ENCODE measurements at places on chromosomes 16 and 17.

DNA sequence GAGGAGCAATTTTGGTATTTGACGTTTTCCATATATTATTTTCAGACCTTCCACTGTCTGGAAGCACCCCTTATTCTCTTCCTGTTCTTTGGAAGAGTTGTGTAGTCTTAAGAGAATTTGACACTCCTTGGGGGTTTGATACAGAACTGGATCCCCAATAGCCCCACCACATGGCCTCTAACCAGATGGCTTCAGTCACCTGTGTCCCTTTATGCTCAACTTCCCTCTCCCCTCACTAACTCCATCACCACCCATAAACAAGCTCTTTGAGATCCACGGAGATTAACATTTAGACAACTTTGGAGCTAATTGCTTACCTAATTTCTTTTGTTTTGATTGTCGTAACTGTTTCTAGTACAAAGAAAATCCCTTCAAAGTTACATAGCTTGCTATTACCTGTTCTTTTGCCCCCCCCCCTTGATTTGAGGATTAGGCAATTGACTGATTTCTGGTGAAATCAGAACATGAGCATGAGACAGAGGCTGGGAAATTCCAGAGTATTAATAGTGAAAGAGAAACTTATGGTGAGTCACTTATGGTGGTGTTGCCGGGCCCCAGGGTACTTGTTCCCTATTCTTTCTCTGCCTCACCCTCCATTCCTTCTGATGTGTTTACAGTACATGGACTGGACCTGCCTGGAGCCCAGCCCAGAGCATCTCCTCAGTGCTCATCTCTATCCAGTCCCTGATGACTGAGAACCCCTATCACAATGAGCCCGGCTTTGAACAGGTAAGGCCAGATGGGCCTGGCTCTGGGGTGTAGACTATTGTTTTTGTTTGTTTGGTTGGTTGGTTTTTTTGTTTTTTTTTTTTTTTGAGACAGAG, 7.5 kb downstream of the UBE2Z start:
- peak; percentile 2 for DNase-seq
- H3K27ac ChIP-seq = peak overlapping the region; percentile 80
- H3K4me1 ChIP-seq = peaks cover 36% of the 10 kb centered on the region
- H3K36me3 ChIP-seq = peaks cover 87% of the 10 kb centered on the region
- H3K4me3 ChIP-seq = peak overlapping the region; percentile 62
- no peaks in the 10 kb centered on the region for H3K27me3 ChIP-seq

- H3K4me1 ChIP-seq = peaks cover 41% of the 10 kb centered on the region
- H3K27me3 ChIP-seq = no peaks in the 10 kb centered on the region
- DNase-seq = no peak
These were observed 3.7 kb downstream of the BCL6B start for GRCh38 chr17:7026471-7027115.

DNA sequence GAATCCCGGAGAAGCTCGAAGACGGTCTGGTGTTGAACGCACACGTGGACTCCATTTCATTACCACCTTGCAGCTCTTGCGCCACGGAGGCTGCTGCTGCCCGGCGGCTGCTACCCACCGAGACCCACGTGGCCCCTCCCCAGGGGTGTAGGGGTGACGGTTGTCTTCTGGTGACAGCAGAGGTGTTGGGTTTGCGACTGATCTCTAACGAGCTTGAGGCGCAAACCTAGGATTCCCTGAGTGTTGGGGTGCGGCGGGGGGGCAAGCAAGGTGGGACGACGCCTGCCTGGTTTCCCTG, 1.7 kb upstream of the CBX4 start:
- H3K27me3 ChIP-seq = peaks cover 40% of the 10 kb centered on the region
- H3K36me3 ChIP-seq = peaks cover 42% of the 10 kb centered on the region
- H3K27ac ChIP-seq = peak overlapping the region; percentile 53
- H3K4me1 ChIP-seq = peaks cover 28% of the 10 kb centered on the region
- peak overlapping the region; percentile 93 for H3K4me3 ChIP-seq

GRCh38 chr16:12211870-12212690, 235.5 kb downstream of the SNX29 start:
- H3K27ac ChIP-seq = no peak overlapping the region
- no peak overlapping the region for H3K4me3 ChIP-seq
- peaks cover 5% of the 10 kb centered on the region for H3K4me1 ChIP-seq
- DNase-seq = no peak

DNA sequence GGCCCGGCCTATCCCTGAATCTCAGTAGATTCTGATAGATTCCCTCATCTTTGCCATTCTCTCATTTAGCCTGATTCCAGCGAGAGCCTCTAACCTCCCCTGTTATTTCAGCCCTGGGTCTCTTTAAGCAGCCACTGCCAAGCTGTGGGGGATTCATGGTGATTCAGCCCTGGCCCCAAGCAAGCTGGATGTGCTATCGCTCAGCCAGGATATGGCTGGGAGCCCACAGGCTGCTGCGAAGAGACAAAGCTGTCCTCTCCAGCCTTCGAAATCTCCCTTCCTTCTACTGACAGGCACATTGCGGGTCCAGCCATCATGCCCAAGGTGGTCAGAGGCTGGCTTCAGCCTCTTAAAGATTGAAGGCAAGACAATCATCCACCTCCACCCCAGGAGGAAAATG, 394.1 kb downstream of the SOX9 start:
- H3K4me1 ChIP-seq = no peaks in the 10 kb centered on the region
- peaks cover 44% of the 10 kb centered on the region for H3K27me3 ChIP-seq
- H3K36me3 ChIP-seq = no peaks in the 10 kb centered on the region
- H3K4me3 ChIP-seq = no peak overlapping the region

- H3K4me1 ChIP-seq = peaks cover under 1% of the 10 kb centered on the region
- H3K36me3 ChIP-seq = no peaks in the 10 kb centered on the region
- no peak overlapping the region for H3K27ac ChIP-seq
- H3K4me3 ChIP-seq = no peak overlapping the region
These were observed 71.8 kb upstream of the DOC2B start for GRCh38 chr17:253091-253846.

GRCh38 chr17:81285179-81285878, 9.8 kb downstream of the SLC38A10 start:
- no peaks in the 10 kb centered on the region for H3K27me3 ChIP-seq
- peak; percentile 41 for DNase-seq
- H3K36me3 ChIP-seq = peaks cover 45% of the 10 kb centered on the region
- H3K4me3 ChIP-seq = peak overlapping the region; percentile 92

DNA sequence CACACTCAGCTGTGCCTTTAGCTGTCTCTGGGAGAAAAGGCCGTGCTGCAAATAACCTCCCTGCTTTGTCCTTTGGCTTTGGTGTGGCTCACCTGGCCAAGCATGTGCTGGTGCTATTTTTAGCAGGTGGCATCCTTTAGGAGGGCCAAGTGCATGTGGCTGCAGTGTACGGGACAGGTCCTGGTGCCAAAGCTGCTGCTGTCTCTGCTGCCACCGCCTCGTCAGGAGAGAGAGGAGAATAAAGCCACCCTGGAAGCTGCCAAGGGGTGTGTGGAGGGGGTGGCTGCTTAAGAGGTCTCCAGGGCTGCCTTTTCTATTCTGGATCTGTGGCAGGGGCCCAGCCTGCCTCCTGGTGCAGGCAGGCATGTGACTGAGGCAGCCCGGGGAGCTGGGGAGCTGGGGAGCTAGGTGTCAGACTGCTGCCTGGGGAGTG, 6.2 kb downstream of the AKAP1 start:
- H3K4me1 ChIP-seq = peaks cover 28% of the 10 kb centered on the region
- H3K27ac ChIP-seq = peak overlapping the region; percentile 7
- no peak for DNase-seq
- H3K36me3 ChIP-seq = no peaks in the 10 kb centered on the region
- no peak overlapping the region for H3K4me3 ChIP-seq

- H3K4me3 ChIP-seq = peak overlapping the region; percentile 35
- no peak for DNase-seq
- H3K27ac ChIP-seq = peak overlapping the region; percentile 18
- no peaks in the 10 kb centered on the region for H3K27me3 ChIP-seq
These were observed 65.6 kb downstream of the PRKCB start for GRCh38 chr16:23901178-23902033.

DNA sequence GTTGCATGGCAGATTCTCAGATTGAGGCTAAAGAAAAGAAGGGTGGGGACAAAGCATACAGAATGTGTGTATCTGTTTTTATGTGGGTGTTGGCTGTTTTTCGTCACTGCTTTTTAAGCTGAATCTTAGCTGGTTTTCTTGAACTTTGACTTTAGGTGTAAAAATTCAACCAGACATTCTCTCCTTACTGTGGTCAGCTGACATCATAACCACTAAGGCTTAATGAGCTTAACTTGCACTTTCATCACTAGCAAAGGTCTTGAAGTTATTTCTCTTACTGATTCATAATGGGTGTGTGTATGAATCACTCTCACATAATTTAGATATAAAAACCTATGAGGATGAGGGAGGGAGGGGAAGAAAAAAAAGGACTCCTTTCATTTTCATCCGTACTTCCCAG, 4.0 kb upstream of the CDC6 start:
- H3K27me3 ChIP-seq = no peaks in the 10 kb centered on the region
- no peak for DNase-seq
- H3K4me3 ChIP-seq = no peak overlapping the region
- H3K4me1 ChIP-seq = peaks cover 24% of the 10 kb centered on the region
- peaks cover 34% of the 10 kb centered on the region for H3K36me3 ChIP-seq

GRCh38 chr16:10926094-10926493, 16.2 kb downstream of the DEXI start:
- no peak for DNase-seq
- H3K27me3 ChIP-seq = no peaks in the 10 kb centered on the region
- no peak overlapping the region for H3K27ac ChIP-seq
- no peak overlapping the region for H3K4me3 ChIP-seq
- H3K4me1 ChIP-seq = peaks cover 13% of the 10 kb centered on the region

DNA sequence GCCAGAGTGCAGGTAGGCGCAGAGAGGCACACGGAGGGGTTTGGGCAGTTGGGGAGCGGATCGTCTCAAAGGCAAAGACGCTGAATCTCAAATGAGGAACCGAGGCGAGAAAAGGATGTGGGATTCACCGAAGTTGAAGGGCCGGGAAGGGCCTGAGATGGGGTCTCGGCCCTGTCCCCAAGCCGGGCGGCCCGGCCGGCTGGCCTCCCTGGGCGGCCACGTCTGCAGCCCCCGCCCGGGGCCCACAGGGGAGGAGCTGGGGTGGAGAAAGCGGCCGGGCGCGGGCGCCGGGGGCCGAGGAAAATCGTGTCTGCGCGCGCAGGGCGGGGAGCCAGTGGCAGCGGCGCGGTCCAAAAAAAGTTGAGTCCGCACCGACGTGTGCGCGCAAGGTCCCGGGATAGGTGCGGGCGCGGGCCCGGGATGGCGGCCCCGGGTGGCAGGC, 458 bp downstream of the SLC12A4 start:
- peak overlapping the region; percentile 92 for H3K4me3 ChIP-seq
- H3K27me3 ChIP-seq = no peaks in the 10 kb centered on the region
- H3K27ac ChIP-seq = peak overlapping the region; percentile 87
- no peaks in the 10 kb centered on the region for H3K36me3 ChIP-seq
- DNase-seq = no peak
- peaks cover 23% of the 10 kb centered on the region for H3K4me1 ChIP-seq

DNA sequence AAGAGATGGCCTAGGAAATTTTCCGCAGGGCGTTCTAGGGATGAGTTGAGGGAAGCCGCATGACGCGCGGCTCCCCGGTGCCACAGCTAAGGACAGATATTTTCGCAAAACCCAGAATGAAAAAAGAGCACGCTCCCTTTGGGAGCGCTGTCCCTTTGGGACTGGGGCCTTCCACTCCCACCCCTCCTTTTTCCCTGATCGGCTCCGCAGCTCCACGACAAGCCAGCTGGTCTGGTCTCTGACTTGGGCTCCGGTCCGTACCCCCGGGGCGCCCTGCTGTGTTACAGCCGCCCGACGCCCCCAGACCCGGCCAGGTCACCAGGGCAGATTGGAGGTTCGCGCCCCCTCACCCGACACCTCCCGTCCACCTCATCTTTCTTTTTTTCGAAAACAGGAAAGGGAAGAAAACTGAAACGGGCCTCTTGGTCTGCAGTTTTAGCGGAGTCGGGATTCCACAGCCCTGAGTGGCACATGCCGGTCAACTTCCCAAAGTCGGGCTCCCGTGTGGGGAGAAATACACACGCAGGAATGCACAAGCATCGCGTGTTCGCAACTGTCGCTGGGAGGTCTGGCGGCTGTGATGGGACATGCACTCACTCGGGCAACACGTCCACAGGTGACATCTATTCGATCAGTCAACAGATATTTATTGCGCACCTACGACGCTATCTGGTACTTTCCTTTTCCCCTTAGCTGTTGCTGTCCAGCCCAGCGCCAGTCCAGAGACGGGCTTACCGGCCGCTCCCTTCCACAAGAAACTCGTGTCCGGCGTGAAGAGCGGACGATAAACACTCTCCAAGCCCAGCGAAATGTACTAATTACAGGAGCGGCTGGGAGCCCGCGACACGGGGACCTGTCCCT, 3.9 kb upstream of the SOX9 start:
- peaks cover 2% of the 10 kb centered on the region for H3K36me3 ChIP-seq
- DNase-seq = no peak
- H3K4me1 ChIP-seq = no peaks in the 10 kb centered on the region
- H3K27me3 ChIP-seq = peaks cover 55% of the 10 kb centered on the region

DNA sequence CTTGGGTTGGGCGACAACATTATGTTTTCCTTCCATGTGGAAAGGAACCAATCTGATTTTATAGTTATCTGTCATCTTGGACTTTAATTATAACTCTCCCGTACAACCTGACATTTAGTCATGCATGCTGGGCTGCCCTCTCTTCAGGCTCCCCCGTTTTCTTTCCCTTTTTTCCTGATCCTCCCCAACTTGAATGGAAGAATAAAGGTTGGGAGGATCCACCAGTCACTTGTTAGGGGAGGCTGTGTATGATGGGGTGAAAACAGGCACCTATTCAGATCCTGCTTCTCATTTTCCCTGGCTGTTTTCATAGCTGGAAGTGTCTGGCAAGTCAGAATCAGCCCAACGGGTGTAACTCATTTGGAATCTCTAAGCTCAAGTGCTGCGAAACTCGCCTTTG, 267.2 kb upstream of the SALL1 start:
- no peak for DNase-seq
- H3K27ac ChIP-seq = no peak overlapping the region
- H3K4me1 ChIP-seq = no peaks in the 10 kb centered on the region
- no peaks in the 10 kb centered on the region for H3K36me3 ChIP-seq
- H3K4me3 ChIP-seq = no peak overlapping the region
- no peaks in the 10 kb centered on the region for H3K27me3 ChIP-seq

DNA sequence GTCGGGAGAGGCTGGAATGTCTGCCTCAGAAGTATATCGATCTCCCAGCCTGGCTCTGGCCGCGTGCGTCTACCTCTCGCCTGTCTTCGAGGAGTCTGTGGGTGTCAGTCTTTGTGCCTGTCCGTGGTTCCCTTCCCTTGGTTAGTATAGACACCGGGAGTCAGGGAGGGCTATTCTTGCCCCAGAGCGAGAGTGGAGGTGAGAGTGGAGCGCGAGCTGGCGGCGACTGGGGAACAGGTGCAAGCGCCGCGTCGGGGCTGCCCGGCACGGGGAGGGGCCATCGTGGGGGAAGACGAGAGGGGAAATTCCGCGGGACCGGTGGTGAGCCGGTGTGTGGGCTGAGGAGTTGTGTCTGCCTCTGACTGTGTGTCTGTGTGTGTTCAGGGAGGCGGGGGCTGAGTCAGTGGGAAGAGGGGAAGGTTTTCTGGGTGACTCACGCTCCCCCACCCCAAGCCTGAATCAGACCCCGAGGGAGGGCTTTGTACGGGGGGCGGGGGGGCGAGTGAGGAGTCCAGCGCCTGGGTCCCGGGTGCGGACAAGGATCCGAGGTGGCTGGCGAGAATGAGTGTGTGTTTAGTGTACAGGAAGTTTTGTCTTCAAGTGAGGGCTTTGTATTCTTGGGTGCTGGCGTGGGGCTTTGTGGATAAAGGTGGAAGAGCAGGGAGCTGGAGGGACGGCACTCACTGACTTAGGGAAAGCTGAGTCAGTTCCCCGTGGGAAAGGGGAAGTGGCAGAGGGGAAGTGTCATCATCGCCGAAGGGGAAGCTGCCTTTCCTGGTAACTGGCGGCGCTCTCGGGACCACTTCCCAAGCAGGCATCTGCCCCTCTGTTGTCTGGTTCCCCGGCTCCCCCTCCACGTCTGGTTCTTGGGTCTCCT, 8.6 kb downstream of the KDM6B start:
- peaks cover 85% of the 10 kb centered on the region for H3K36me3 ChIP-seq
- peak overlapping the region; percentile 100 for H3K27ac ChIP-seq
- H3K27me3 ChIP-seq = no peaks in the 10 kb centered on the region

Measured in effector memory CD8-positive, alpha-beta T cell (primary cell).